ENCODE measurements at places on chromosomes 16 and 17.

GRCh38 chr17:8729421-8729820, 15.2 kb downstream of the CCDC42 start:
- no peak for DNase-seq

DNA sequence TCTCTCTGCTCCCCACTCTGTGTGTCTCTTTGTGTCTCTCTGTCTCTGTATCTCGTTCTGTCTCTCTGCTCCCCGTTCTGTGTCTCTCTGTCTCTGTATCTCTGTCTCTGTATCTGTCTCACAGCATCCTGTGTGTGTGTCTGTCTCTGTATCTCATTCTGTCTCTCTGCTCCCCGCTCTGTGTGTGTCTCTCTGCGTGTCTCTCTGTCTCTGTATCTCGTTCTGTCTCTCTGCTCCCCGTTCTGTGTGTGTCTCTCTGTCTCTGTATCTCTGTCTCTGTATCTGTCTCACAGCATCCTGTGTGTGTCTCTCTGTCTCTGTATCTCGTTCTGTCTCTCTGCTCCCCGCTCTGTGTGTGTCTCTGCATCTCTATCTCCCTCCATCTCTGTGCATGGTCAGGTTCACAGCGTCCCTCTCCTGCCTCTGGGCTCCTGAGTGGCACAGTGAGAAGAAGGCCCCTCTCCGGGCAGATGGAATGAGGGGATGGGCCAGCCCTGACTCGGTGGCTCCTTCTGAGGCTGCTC, 38.9 kb upstream of the CIBAR2 start:
- no peak for DNase-seq

GRCh38 chr16:76441391-76441790, 164.2 kb downstream of the CNTNAP4 start:
- DNase-seq: no peak

DNA sequence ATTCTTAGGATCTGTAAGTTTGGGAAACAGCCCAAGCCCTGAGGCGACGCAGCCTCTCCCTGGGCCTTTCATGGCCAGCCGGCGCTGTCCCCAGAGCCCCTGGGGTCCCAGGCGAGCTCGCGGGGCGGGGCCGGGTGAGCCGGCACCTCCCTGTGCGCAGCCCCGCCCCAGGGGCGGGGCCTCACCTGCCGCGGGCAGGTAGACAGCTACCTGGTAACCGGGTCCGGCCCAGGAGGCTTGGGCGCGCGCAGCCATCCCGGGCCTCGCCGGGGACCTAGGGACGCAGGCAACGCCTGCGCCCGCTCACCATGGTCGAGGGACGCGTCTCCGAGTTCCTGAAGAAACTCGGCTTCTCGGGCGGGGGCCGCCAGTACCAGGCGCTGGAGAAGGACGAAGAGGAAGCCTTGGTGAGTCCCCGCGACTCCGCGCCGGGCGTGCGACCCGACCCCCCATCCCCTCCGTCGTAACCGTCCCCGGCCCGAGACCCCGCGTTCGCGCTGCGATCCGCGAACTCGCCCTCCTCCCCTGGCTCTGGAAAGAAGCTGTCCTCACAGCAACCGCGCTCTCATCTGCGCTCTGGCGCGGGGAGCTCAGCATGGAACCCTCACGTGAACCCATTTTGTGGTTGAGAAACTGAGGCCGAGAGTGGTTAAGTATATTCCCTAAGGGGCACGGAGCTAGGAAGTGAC, at the start of gene ATP2C2:
Gene ATP2C2, plus strand, starts transcription at position 231 of the 689 bp plus-strand sequence. Its CDS starts 78 bp downstream, at position 309.
- DNase-seq: no peak

DNA sequence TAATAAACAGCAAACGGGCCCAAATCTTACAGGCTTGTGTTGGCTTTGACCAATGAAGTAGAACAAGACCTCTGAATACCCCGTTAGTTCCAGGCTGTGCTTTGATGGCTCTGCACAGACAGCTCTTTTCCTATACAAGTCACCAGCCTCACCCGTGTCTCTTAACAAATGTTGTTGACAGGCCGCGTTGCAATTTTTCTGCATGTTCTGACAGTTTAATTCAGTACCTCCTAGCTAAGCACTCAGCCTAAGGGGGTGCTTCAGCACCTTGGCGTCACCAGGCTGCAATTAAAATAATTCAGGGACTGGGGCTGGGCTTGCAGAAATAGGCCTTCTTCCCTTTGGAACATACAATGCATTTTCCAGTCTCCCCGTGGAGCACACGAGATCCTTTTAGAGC, 500.1 kb downstream of the MAF start:
- no peak for DNase-seq

DNA sequence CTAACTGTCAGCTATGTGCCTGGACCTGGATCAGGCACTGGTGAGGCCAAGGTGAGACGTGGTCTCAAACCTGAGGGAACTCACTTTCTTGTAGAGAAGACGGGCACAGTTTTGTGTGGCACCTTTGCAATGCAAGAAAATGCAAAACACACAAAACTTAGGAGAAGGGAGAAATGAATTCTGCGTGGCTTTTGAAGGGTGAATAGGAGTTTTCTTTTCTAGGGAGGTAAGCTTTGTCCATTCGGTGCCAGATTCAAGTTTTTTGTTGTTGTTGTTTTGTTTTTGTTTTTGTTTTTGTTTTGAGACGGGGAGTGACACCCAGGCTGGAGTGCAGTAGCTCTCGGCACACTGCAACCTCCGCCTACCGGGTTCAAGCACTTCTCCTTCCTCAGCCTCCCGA, 1.4 kb downstream of the TOM1L1 start:
- no peak for DNase-seq

- no peak for DNase-seq
Measured at GRCh38 chr16:49618955-49619354, 237.0 kb downstream of the ZNF423 start.

- DNase-seq: no peak
Measured at GRCh38 chr16:27579087-27579980, 29.4 kb downstream of the KATNIP start.

GRCh38 chr16:85789773-85790172, 9.6 kb downstream of the EMC8 start:
- no peak for DNase-seq

- no peak for DNase-seq
Measured at GRCh38 chr17:47924785-47925677, 16.3 kb upstream of the PNPO start.

DNA sequence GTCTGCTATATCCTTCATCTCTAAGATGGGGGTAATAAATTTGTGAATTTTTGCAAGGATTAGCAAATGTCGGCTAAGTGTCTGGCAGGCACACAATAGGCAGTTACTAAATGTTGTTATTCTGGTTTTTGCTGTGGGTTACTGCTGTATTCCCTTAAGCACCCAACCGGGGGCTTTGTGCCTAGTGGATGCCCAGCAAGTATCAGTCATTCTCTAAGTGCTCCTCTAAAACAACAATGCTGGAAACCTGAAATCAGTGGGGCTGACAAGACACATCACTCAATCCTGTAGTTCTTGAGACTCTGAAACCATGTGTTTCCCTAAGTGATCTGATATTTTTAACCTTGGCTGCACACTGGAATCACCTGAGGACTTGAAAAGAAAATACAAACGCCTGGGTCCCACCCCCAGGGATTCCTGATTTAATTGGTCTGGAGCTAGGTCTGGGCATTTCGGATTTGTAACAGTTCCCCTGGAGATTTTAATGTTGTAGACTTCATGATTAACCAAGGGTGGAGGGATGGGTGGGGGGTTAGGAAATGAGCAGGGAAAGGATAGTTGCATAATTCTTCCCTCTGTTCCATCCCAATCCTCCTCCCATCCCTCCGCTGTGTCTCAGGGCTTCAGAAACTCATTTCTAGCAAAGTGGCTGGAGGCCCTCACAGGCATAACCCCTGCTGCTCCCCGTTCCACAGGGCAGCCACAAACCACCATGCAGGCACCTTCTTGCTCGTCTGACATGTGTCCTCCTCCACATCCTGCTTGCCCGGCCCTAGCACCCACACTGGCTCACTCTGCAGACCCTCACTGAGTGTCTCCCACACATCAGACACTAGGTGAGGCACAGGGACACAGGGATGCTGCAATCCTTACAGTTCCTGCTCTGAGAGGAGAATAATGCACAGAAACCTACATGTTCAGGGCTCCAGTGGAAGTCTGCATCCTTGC, 61.7 kb upstream of the LYRM9 start:
- DNase-seq: no peak

DNA sequence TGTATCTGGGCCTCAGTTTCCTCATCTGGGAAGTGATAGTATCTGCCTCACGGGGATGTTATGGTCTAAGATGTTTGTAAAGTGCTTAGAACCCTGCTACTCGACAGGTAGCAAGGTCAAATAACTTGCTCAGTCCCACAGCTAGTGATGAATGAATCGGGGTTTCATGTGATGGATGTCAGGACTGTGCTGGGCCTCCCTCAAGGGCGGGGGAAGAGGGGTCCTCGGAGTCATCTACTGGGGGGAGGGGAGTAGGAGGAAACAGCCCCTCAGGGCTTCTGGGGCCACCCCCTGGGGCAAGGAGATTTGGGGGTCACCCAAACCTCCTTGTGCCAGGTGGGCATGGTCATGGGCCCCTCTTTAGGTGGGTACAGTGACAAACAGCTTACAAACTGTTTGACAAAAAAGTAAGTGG, 732 bp downstream of the PNPO start:
- no peak for DNase-seq

- no peak for DNase-seq
Measured at GRCh38 chr17:38619937-38620550, 14.3 kb upstream of the SRCIN1 start.

DNA sequence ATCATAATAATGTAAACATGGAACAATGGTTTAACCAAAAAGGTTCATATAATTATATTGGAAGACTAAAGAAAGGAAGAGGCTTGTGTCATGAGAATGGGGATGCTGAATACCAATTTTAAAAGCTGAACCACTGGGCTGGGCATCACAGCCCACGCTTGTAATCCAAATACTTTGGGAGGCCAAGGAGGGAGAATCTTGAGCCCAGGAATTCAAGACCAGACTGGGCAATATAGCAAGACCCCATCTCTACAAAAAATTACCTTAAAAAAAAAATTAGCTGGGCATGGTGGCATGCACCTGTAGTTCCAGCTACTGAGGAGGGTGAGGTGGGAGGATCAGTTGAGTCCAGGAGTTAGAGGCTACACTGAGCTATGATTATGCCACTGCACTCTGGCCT, 65.1 kb downstream of the SMURF2 start:
- DNase-seq: no peak

- peak; percentile 67 for DNase-seq
Measured at GRCh38 chr16:25988084-25988483, 296.3 kb downstream of the HS3ST4 start.

DNA sequence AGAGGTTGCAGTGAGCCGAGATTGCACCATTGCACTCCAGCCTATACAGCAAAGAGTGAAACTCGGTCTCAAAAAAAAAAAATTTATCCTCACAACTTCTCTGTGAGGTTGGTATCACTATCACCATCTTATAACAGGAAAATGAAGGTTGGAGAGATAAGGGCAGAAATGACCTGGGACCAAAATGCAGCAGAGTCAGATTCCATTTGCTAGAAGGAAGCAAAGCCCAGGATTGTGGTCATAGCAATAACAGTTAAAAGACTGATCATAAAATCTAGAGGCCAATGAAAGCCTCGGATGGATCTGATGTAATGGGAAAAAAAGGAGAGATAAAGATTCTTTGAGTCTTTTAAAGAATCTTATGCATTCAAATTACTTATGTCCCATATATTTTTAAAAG, 69.6 kb upstream of the TEKT1 start:
- no peak for DNase-seq

- no peak for DNase-seq
Measured at GRCh38 chr17:34241062-34241461, 14.0 kb upstream of the CCL2 start.

DNA sequence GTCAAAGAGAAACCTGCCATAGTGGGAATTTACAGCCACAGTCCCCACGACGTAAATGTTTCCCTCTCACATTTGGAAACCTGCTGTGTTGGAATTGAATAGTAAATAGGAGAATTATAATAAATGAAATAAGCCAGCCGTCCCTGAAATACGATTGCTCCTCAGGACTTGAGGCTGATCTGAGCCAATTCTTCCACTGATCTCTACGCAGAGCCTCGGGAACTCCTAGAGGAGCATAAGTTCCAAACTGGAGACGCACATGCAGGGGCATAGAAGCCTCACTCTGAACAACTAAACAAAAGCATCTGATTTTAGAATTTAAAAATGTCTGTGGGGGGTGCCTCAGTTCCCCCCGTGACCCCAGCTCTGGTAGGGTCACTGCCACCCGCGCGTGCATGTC, 10.2 kb upstream of the TEX19 start:
- DNase-seq: no peak

- no peak for DNase-seq
Measured at GRCh38 chr17:82587234-82588086, 60.8 kb downstream of the WDR45B start.

DNA sequence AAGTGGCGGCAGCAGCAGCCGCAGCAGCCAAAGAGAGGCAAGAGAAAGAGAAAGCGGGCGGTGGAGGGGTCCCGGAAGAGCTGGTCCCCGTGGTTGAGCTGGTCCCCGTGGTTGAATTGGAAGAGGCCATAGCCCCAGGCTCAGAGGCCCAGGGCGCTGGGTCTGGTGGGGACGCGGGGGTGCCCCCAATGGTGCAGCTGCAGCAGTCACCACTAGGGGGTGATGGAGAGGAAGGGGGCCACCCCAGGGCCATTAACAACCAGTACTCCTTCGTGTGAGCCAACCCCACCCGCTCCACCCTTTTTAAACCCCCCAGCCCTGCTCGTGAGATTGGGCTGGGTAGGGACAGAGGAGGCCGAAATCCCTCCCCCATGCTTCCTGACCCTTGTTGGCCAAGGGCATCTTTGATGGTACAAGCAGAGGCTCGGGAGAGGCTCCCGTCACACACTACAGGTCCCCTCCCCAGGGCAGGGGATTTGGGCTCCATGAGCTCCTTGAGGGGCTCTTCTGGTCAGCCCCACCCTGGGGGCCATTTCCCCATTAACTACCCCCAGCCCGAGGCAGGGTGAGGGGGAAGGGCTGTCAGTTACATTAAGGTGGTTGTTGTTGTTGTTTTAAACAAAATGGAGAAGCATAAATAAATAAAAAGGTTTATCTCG, 4.6 kb upstream of the ATP2A1 start:
- DNase-seq: no peak

GRCh38 chr17:31491376-31492131, 100.1 kb downstream of the RAB11FIP4 start:
- no peak for DNase-seq

DNA sequence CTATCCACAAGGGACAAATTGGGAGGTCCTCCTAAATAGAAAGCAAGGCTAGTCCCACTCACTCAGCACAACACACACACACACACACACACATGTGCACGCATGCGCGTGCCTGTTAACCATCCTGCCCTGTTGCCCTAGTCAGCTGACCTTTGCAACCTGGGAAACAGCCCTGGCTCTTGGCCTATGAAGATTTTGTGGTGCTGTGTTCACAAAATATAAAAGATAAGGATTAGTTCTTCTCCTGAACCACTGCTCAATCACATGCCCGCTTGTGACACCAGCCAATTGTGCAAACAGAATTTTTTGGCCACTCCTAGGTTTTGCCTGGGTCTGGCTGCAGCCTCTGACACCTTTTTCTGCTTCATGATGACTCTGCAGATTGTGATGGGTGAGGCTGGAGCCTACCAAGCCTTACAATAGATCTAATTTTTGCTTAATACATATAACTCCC, 3.3 kb upstream of the CES1 start:
- DNase-seq: no peak

- no peak for DNase-seq
Measured at GRCh38 chr17:79341222-79341780, 266.7 kb downstream of the ENGASE start.
